ENCODE measurements at places on chromosomes 16 and 17.

DNA sequence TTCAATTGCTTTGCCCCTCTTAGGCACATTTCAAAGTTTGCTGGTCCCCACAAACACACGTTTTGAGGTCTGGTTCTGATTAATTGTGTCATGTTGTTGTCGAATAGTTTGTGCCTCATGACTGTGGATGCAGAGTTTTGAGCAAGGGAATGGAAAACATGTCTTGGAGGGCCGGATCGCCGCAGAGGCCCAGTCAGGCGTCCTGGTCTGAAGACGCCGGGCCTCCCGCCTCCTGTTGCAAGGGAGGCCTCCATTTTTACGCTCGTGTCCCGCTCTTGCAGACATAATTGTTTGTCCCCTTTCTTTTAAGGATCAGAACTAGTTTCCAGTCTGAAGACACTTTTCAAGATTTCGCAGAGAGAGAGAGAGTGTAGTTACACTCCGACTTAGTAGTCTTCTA is 3.2 kb downstream of the NTN1 start:
- DNase-seq = no peak

DNA sequence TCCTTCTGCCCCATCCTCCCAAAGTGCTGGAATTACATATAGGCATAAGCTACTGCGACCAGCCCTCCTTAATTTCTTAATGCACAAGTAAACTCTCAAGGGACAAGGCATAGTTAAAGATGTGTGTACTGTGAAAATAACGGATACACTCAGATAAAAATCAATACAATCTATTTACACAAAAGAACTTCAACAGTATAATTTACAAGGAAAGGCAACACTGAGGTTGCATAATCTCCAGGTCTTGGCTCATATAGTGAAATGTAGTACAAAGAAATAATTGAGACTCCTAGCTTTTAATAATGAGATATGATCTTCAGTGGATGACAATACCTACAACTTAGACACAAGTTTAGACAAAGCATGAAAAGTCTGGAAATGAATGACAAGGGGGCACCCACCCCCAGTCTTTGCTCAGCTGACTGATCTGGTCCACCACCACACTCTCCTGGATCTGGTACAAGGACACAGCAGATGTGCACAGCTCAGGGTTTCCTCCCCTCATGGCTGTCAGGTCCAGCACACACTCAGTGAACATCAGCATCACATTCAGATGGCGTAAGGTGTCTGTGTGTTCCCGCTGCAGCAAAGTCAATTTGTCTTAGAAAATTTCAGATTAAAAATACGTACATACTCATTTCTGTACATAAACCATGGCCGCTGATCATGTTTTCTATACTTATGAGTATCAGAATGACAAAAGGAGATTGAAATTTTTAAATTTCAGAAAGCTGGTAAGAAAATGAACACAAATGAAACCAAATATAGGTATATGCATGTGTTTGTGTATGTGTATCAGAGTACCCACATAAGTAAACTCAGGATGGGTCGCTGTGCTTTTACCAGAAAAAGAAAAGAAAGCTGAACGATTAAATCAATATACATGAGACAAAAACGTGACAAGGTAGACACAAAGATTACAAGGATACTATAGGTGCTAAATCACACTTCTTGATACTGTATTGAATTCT is 33.7 kb upstream of the ALDH3A1 start:
- no peak for DNase-seq

- DNase-seq = no peak
These were observed 7.7 kb downstream of the PRKAR1A start for GRCh38 chr17:68519911-68520310.

- no peak for DNase-seq
These were observed 131.2 kb downstream of the IRF8 start for GRCh38 chr16:86030116-86030515.

DNA sequence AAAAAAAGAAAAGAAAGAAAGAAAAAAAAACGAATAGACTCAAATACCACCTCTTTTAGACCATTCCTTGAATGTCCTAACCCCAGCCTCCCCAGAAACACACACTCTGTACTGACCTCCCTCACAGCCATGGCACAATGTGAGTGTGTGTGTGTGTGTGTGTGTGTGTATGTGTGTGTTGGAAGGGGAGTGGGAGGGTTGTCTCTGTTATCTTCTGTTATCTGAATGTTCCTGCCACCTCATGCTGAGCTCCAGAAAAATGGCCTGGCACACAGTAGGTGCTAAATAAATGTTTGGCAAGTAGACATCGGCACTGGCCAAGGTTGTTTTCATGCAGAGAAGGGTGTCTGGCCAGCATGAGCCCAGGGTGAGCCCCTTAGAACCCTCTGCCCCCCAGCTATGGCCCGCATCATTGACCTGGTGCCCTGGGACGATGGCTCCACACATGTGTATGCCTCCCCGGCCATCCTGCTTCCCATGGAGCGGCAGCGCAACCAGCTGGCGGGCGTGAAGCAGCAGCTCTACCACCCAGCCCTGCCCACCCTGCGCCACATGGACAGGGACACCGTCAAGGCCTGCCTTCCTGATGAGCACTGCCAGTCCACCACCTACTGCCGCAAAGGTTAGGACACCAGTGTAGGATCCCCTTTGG is 6.6 kb upstream of the CNGB1 start:
- DNase-seq = no peak

DNA sequence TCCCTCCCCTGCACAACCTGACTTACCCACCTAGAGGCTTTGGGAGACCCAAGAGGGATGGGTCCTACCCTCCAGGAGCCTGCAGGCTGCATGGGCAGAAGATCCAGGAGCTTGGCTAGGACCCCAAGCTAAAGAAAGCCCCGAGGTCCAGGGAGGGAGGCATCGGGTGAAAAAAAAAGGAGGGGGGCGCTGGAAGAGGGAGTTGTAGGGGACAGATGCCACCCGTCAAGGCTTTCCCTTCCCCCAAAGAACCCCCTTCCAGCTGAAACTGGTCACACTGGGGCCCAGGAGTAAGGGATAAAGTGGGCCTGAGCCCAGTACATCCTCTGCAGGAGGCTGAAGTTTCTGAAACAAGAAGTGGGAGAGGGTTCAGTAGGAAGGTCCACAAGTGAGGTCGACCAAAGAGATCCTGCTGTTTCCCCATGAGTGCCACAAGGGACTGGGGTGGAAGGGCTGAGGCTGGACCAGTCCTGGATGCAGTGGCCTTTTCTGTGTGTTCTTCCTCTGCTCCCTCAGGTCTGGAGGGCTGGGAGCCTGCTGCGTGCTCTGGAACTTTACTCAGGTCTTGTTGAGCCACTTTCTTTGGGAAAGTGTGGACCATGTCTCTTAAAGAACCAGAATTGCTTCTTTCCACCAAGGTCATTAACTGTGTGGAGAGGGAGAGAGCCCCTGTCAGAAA is 14.2 kb upstream of the CBFB start:
- DNase-seq = no peak

DNA sequence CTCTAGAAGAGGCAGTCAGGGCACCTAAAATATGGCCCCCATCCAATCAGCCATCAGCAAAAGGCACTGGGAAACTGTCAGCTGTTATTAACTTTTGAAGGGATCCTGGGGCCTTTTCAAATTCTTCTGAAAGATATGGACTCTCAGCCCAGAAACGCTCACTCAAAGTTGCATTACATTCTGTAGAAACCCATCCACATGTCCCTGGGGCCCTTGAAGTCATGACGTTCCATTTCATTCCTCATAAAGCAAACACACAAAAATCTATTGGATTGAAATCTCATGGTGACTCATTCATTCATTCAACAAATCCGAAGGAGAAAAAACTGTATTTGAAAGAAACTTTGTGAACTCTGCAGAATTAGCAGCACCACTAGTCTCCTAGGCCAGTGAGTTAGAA is 215.3 kb downstream of the C16orf95 start:
- DNase-seq = no peak

DNA sequence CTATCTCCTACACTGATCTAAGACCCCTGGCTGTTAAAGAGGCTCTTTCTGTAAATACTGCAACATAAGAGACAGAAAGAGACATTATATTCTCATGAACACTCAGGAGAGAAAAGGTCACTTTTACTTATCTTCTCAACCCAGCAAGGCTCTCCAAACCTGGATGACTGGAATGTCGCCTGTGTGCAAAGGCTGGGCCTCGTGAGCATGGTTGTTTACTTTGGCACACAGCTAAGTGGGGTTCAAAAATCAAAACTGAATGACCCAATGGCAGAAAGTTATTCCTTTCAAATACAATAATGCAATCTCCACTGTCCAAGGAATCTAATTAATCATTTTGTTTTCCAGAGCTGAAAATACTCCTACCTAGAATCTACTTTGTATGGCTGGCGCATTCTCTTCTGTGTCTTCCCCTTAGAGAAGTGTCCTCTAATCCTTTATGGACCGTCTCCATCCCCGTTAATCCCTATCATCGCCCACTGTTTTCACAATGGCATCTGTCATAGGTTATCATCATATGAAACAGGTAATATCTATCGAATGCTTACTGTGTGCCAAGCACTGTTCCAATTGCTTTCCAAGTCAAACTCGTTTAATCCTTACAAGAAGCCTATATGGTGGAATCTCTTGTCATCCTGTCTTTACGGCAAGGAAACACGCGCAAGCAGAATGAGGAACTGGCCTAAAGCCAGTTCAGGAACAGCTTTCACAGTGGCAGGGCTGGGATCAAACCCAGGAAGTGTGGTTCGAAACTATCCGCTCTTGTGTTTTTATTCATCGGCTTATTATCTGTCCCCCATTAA is 1.3 kb downstream of the SLX4 start:
- DNase-seq = no peak

- DNase-seq = no peak
These were observed 30.3 kb downstream of the MPRIP start for GRCh38 chr17:17072546-17072945.

- DNase-seq = no peak
These were observed 218.6 kb downstream of the PRKCA start for GRCh38 chr17:66520999-66521398.

All from GM19239 (cell line).